ENCODE measurements at places on chromosomes 11 and 22.

DNA sequence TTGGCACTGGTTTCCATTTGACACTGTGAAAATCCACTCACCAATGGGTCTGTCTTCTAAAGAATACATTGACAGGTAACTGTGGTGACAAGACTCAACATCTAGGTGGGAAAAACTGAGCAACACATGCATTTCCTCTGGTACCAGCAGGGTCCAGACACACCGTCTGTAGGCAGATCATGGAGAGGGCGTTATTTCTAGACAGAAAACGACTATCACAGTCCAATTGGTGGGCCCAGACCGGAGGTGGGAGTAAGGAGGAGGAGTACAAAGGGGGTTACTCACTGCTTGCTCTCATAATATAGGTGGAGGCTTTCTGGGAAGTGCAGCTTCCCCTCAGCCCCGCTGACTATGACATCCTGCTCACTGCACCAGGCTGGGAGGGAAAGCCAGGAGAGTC lies 9.9 kb downstream of the OVCH2 start:
- DNase-seq = no peak

GRCh38 chr22:36929621-36930020 lies 16.2 kb downstream of the CSF2RB start:
- DNase-seq = no peak

GRCh38 chr11:120208777-120209176 lies 2.1 kb upstream of the OAF start:
- DNase-seq = no peak

- DNase-seq = no peak
Observed at GRCh38 chr22:22048318-22048942, 65.8 kb upstream of the TOP3B start.

- DNase-seq = no peak
Observed at GRCh38 chr11:2713661-2714462, 14.1 kb upstream of the KCNQ1OT1 start.

DNA sequence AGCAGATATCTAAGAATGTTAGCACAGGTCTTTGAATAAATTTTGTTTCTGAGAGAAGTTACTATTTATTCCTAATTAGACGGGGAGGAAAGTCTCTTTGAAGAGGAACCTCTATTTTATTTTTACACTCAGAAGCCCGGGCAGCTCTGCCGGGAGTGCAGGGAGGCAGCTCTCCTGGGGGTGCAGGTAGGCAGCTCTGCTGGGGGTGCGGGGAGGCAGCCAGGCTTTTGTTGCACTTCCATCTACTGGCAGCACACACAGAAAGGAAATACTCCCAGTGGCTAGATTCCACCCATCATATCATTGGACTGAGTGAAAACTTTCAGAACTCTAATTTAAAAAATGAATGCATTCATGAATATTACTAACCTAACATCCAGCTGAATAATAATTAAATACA lies 24.6 kb downstream of the OR10A6 start:
- no peak for DNase-seq

GRCh38 chr11:4983841-4984240 lies 10.8 kb upstream of the OR51L1 start:
- no peak for DNase-seq

DNA sequence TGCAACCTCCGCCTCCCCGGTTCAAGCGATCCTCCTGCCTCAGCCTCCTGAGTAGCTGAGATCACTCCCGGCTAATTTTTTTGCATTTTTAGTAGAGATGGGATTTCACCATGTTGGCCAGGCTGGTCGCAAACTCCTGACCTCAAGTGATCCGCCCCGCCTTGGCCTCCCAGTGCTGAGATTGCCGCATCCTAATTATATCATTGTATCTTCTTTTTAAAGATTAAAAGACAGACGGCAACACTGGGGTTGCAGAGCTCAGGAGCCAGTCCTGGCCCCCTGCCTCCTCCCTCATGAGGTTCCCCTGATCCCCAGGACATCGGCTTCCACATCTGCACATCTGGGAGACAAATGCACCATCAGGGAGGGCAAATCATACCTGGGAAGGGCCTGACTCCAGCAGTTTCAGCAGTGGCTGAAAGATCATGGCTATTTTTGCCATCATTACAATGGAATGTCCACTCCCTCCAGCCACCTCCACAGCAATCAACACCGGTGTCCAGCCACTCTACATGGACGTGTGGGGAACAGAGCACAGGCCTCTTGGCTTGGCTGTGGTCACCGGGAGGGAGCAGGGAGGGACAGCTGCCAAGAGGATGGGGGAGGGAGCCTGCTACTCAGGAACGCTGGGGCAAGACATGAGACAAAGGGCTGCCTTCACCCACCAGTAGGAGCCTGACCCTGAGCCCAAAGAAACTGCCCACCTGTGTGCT lies 9.2 kb upstream of the CELSR1 start:
- no peak for DNase-seq

GRCh38 chr11:35144806-35145205 lies 5.8 kb downstream of the CD44 start:
- no peak for DNase-seq

GRCh38 chr22:50605613-50606074 lies 5.1 kb downstream of the MAPK8IP2 start:
- DNase-seq = no peak

DNA sequence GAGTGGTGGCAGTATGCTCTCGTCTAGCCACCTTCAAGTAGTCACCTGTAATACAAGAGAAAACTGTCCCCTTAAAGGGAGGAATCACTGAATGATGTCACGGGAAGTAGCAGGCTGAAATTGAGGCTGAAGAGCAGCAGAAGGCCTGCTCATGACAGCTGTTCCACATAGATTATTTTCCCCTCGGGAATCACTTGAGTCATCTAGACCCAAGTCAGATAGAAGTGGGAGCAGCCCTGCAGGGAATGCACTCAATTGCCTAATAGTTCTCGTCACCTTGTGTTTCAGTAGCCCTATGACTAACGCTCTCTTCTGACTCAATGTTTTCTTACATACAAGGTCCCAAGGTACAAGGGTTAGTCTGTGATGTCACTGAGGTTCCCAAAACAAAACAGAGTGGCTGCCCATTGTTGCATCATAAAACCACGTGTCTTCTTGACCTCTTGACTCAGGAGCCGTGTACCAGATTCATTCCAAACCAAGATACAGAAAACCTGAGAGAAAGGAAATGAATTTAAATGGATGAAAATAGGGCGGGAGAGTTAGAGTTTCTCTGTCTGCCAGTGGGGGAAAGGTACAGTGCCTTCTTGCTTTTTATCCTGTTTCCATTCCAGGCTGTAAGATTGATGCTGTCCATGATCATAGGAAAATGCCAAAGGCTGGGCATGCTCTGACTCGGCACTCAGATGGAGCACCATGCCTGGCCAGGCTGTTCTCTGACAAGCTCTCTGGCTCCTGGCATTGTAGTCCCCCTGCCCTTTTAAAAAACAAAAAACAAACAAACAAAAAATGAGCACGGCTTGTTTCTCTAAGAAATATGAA lies 21.6 kb upstream of the C11orf96 start:
- peak; percentile 27 for DNase-seq

- DNase-seq = peak; percentile 79
Observed at GRCh38 chr11:121467965-121468364, 15.2 kb upstream of the SORL1-AS1 start.

DNA sequence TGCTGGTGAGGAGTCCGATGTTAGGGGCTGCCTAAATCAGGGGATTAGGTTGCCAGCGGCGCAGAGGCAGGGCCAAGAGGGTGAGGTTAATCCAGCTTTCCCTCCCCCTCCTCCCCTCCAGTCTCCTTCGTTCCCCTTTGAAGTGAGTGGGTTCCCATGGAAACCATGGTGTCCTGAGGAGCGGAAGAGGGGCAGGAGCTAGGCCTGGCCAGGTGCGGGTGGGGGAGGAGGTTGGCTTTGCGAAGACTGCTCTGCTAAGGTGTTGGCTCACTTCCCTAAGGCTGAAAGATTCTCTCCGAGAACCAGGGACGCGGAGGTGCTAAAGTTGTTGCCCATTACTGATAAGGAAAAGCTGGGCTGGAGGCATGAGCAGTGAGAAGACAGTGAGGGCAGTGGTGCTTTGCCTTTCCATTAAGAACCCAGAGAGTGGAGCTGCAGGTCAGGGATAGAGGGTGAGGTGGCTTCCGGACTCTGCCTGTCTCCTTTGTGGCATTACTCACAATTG lies 124.6 kb downstream of the FEZ1 start:
- no peak for DNase-seq

DNA sequence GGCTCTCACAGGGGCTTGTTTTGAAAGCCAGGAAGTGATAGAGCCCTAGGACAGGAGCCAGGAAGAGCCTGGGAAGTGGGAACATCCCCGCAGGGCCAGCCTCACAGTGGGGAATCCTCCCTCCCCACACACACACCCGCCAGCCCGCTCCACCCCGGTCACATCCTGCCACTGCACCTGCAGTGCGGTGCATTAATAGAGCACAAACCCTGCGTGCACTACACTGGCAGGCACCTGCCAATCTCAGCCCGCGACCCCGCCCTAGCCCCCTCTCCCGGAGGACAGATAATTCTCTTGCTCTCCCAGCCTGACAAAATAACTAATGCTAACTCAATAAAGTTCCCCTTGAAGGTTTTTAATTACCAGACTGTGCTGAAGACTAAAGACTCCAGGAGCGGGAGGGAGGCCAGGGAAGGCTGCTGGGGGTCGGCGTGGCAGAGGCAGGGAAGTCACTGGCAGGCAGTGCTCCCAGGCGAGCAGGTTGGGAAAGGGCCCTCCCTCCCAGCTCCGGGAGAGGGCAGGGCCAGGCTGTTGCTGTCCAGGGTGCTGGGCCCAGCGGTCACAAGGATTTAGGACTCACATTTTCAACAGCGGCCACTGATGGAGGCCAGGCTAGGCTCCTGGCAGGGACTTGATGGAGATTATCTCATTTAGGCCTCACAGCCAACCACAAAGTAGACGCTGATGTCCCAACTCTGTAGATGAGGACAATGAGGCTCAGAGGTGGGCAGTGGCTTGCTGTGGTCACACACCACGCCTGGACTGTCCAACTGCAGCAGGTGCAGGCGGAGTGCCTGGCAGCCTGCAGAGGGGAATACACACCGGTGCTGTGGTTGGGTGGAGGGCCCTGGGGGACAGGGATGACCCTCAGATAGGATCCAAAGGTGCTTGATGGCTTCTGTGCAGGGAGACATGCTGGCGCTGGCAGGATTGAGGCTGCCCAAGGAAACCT lies 23.9 kb upstream of the TCF20 start:
- DNase-seq = no peak

GRCh38 chr11:235609-235996 lies 539 bp downstream of the SIRT3 start:
- peak; percentile 78 for DNase-seq

- DNase-seq = no peak
Observed at GRCh38 chr22:40249286-40249685, 71.6 kb downstream of the TNRC6B start.

- no peak for DNase-seq
Observed at GRCh38 chr11:33646629-33647028, 54.0 kb downstream of the C11orf91 start.

DNA sequence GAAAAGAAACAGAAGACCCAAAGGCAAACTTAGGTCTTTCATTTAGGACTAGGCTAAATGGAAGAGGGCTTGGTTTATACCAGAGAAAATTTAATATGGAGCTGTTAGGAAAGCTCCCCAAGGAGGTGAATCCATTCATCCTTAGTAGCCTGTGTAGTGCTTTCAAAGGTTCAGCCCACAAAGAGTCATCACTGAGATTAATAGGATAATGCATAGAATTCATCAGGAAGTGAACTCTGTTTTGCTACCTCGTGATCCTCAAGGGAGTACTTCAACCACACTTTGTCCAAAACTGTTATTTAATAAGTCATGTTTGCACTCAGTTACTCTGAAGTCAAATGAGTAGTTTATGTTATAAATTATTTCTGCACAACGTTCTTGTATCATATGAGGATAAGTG lies 43.3 kb upstream of the MMP7 start:
- DNase-seq = no peak

- DNase-seq = no peak
Observed at GRCh38 chr11:115539844-115540243, 35.6 kb upstream of the CADM1 start.

DNA sequence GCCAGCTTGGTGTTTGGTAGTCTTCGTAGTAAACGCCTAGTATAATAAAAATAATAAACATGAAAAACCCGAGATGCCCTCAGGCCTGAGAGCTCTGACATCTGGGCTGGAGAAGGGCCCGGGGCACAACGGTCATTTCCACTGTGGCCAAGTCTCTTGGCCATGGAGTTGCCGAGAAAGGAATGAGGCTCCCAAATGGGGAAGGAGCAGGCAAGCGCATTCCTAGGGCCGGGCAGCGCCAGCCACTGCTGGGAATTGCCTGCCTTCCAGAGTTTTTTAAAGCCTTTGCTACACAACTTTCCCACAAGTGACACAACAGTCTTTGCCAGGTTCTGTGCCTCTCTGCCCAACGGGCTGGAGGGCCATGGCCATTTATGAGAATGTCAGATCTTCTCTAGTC lies 103.4 kb downstream of the NAV2 start:
- DNase-seq = no peak

- DNase-seq = no peak
Observed at GRCh38 chr11:12180257-12181205, 70.1 kb downstream of the MICAL2 start.

DNA sequence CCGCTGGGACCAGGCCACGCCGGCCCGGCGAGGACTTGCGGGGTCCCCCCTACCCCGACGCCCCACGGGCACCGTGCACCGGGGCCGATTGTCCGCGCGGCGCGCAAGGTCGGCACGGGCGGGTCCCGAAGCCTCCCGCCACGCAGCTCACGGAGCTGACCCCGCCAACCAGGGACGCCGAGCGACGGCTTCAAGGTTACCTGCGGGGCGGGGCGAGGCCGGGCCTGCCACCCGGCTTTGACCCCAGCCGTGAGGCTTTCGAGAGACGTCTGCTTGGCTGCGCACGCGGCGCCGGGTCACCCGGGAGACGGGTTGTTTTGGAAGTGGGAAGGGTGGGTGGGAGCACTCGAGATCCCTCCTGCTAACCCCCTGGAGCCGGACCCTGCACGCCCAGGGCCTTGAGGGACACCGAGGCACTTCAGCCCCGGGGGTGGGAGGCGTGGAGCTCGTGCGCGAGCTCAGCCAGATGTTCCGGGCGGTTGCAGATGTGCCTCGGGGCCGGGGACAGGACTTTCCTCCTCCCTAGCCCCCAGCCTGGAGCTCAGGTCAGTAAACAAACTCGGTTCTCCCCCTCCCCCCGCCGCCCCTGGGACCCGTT lies 3.2 kb upstream of the WNT11 start:
- peak; percentile 43 for DNase-seq
